RPMI8226 (cell line): ENCODE measurements at places on chromosomes 5 and 9.

DNA sequence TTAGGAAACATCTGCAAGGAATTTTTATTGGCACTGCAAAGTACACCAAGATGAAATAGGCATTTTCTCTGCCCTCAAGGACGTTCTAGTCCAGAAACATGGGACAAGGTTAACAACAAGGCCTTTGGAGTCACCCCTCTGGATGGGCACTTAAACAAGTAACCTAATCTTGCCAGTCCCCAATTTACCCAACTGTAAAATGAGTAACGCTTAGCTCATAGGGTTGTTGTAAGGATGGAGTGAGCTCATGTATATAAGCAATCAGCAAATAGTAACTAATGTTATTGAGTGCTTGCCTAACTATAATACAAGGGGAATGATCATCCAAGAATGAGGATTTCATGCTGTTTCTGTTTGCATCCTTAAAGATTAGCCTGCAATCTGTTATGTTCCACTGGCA lies 189.3 kb downstream of the PAPPA start:
- DNase-seq: no peak

- no peak for DNase-seq
Measured at GRCh38 chr5:126125407-126125806, 297.8 kb upstream of the GRAMD2B start.

DNA sequence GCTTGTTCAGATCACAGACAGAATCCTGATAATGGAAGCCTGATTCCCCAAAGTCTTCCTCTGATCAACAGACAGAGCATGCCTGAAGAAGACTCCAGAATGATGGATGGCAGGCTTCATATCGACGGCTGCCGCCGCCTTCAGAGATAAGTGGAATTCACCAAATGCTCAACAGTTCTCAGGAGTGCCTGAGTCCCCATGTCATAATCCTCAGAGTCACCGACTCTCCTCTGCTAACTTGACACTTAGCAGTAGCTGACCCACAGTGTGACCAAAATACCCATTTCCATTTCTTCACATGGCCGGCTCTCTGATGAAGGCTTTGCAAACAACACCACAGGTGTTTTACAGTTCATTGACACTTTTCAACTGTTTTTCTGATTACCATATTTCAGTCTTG lies 58.7 kb downstream of the PRDM6 start:
- no peak for DNase-seq

- no peak for DNase-seq
Measured at GRCh38 chr9:128206484-128206883, 3.3 kb downstream of the DNM1 start.

GRCh38 chr9:113853333-113853732 lies 22.8 kb upstream of the ZNF618 start:
- DNase-seq: no peak

DNA sequence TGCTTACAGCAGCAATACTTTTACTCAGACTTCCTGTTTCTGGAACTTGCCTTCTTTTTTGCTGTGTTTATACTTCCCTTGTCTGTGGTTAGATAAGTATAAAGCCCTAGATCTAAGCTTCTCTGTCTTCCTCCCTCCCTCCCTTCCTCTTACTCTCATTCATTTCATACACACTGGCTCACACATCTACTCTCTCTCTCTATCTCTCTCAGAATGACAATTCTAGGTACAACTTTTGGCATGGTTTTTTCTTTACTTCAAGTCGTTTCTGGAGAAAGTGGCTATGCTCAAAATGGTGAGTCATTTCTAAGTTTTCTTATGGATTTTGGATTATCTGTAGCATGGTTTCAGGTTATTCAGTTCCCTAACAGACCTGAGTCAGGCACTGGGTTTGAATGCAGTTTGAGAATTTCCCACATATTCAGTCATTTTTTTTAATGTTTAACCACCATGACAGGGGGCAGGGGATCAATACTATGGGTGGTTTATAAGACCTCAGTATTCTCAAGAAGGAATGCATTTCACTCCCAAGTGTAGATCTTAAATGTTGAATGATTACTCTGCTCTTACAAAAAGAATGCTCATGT lies at the start of gene IL7R:
IL7R (plus strand) TSS at position 127 of the 587 bp plus-strand sequence; CDS start at position 214, 87 bp downstream.
- no peak for DNase-seq

DNA sequence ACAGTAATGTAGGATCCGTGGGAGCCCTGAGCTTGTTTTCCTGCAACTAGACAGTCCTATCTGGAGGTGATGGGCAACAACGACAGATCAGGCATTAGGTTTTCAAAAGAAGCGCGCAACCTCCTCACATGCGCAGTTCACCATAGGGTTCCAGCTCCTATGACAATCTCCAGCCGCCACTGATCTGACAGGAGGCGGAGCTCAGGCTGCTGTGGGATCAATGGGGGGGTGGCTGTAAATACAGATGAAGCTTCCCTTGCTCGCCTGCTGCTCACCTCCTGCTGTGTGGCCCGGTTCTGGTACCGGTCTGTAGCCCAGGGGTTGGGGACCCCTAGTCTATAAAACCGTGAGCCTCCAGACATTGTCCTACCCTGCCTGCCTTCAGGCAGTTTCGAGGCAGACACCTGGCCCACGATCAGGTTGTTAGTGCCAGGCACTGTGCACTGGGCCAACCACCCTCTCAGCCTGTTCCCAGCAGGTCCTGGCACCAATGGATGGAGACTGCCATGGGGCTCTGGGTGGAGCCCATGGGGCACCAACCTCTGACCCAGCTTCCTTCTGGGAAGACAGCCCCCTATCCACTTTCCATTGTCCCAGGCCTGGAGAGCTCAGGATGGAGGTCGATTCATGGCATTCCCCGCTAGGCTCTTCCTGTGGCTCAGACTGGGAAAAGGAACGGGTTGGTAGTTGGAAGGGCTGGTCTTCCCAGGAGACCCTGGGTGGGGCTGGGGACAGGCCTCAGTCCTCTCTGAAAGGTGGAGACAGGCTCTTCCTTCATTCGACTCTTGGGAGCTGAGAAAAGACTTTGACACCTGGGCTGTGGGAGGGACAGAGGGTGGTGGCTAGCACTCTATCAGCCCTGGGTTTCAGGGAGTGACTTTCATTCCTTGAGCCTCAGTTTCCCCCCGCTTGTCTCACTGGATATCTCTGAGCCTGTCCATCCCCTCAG lies 1.7 kb downstream of the ENDOG start:
- peak; percentile 30 for DNase-seq

DNA sequence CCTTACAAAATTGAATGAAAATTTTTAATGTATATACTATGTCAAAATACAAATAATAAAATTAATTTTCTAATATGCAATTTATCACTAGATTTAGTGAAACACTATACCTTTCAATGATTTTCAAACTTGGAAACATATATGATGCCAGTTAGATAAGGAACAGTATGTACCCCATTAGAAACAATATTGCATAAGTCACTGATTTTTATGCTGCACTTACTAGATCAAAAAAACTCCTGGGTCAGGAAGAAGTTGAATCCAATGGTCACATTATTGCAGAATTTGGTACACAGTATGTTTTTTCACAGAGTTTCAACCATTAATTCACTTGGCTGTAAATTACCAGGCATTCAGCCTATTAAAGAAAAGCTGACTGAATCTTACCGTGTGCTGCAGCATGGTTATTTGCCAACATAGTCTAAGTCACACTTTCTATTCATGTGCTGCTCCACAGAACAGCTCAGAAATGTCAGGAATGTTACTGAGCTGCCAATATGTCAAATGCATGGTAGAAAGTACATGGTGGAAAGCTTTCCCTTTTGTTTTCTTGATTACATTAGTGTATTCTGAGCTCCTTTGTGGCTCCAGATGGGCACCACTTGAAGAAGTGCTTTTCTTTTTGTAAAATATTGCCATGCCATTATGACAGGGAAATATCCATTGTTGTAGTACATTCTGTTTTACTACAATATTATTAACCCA lies 9.9 kb upstream of the PRR16 start:
- DNase-seq: no peak

DNA sequence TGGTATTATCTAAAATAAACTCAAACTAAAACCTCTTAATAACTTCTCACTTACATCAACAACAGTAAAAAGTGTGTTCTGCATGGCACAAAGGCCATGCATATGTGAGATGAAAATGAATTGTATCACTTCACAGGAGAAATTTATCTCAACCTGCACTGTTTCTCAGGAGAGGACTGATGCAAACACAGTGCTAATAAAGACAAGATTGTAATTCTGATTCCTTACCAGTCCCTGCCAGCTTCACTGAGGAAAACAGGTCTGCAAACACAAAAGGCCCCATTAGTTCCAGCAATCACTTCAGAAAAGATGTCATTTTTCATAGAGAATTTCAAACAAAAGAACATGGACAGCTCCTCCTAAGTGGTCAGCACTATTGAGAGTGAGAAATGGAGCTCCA lies 117.3 kb upstream of the PDE4D start:
- no peak for DNase-seq

GRCh38 chr9:14418301-14418940 lies 104.5 kb upstream of the NFIB start:
- no peak for DNase-seq
